Neural crest cell (in vitro differentiated cells): ENCODE measurements at places on chromosomes 2 and 18. TPM values are rescaled to one million over a fixed set of nuclear protein-coding genes. Genes with fewer than 3 reads are reported as not detected.

DNA sequence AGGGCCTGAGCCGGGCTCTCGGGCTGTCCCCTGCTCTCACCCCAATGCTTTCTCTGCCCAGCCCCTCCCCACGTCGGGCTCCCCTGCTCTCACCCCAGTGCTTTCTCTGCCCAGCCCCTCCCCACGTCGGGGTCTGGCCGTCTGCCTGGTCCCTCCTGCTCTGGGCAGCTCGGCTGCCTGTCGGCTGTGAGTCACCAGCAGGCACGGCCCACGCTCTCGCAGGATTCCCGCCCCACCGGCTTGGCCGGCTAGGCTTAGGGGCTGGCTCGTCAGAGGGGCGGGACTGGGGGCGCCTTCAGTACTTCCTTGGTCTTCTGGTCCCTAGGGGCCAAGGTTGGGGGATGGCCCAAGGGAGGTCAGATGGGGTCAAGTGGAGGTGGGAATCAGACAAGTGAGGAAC, 3.3 kb downstream of the BOK start:
- no peak for DNase-seq

GRCh38 chr2:236380051-236380612, 115.9 kb upstream of the ASB18 start:
- DNase-seq, result no peak

DNA sequence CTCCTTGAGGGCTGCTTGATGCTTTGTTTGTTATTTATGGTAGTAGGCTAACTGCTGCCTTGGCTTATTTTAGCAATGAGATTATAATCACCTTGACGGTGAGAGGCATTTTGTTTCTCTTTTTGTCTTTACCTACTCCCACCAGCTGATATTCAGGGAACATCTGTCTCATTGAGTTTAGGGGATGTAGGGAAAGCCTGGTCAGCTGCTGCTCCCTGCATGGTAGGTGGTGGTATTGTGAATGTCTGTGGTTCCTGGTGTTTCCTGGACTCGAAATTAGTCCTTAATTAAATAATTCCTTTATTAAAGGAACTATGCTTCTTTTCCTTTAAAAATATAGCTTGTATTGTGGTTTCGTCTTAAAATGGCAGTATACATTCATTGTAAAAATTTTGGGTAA, 77.8 kb downstream of the ADAM23 start:
- no peak for DNase-seq

The WIPF1 gene
- 19.2 and 20.1 TPM in 2 replicates for total RNA-seq

The CHAC2 gene
- total RNA-seq, result 7.8 and 7.9 TPM in 2 replicates

The RFX8 gene
- total RNA-seq, result 0.44 and 0.48 TPM in 2 replicates

GRCh38 chr2:118371515-118371914, 283.2 kb downstream of the INSIG2 start:
- peak; percentile 28 for DNase-seq

- no peak for DNase-seq
Observed at GRCh38 chr2:202883987-202884675, 12.6 kb upstream of the ICA1L start.

The UGT1A9 gene
- total RNA-seq, result not detected in 2 replicates

The MCEE gene
- total RNA-seq, result 9.5 and 9.9 TPM in 2 replicates

GRCh38 chr2:151247432-151247831, 14.2 kb downstream of the RBM43 start:
- no peak for DNase-seq

The HAAO gene
- total RNA-seq, result 3.5 and 4.9 TPM in 2 replicates

DNA sequence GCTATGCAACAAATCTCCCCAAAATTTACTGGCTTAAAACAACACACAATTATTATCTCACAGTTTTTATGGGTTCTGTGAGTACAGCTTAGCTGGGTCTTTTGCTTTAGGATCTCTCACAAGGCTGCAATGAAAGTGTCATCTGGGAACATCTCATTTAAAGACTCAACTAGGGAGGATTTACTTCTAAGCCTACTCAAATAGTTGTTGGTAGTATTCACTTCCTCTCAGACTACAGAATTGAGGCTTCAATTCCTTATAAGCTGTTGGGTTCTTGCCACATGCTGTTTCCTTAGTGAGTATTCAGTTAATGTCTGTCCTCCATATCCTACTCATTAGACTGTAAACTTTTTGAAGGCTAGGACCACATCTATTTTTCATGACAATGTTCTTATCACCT, 72.3 kb downstream of the MDH1 start:
- no peak for DNase-seq

DNA sequence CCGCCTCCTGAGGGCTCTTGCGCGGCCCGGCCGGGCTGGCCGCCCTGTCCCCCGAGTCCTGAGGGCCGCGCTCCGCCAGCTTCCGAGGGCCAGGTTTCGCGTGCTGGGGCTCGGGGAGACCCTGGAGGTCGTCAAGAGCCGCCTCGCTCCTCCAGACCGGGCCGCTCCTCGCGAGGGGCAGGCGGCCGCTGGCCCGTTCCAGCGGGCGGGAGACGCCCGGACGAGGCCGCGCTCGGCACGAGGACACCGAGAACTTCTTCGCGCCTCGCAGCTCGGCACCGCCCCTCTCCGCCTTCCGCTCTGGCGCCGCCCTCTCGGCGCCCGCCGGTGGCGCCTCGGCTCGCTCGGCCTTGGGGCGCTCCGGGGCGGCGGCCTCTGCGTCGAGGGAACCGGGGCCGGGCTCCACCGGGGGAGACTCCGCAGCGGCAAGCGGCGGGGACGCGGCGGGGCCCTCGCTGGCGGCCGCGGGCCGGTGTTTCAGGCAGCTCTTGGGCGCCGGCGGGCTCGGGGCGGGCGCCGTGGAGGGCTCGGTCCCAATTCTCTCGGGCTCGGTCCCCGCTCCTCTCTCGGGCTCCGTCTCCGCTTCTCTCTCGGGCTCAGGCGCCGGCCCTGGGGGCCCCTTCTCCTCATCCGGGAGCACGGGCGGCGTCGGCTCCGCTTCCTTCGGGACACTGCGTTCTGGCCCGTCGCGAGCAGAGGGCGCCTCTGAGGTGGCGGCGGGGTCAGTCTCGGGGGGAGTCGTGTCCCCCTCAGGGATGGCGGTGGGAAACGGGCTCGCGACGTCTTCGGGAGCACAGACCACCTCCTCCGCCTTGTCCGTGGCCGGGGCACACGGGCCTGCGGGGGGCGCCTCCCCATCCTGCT, 91.6 kb upstream of the MGAT4A start:
- DNase-seq, result peak; percentile 59

DNA sequence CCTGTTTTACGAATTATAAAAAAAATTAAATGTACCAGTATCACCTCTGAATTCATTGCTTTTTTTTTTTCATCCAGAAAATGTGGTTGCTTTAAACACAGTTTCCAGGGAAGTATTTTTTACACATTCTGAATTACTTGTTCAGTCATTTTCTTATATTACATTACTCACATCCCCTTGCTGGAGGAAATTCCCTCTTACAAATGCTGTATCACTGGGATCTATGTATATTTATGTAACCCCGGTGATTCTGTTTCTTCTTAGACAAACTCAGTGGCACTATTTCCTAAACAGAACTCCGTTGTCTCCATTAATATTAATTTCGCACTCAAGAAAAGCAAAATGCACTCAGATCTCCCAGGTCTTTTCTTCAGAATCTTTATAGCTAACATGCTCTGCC, 1078.5 kb upstream of the ZEB2 start:
- no peak for DNase-seq

- DNase-seq, result no peak
Observed at GRCh38 chr18:54222922-54223567, 1.4 kb downstream of the MBD2 start.

GRCh38 chr2:117850461-117850860, 36.0 kb downstream of the DDX18 start:
- no peak for DNase-seq

GRCh38 chr2:108395155-108395554, 17.4 kb downstream of the SULT1C4 start:
- no peak for DNase-seq

- no peak for DNase-seq
Observed at GRCh38 chr2:105381101-105381668, 17.7 kb downstream of the FHL2 start.

DNA sequence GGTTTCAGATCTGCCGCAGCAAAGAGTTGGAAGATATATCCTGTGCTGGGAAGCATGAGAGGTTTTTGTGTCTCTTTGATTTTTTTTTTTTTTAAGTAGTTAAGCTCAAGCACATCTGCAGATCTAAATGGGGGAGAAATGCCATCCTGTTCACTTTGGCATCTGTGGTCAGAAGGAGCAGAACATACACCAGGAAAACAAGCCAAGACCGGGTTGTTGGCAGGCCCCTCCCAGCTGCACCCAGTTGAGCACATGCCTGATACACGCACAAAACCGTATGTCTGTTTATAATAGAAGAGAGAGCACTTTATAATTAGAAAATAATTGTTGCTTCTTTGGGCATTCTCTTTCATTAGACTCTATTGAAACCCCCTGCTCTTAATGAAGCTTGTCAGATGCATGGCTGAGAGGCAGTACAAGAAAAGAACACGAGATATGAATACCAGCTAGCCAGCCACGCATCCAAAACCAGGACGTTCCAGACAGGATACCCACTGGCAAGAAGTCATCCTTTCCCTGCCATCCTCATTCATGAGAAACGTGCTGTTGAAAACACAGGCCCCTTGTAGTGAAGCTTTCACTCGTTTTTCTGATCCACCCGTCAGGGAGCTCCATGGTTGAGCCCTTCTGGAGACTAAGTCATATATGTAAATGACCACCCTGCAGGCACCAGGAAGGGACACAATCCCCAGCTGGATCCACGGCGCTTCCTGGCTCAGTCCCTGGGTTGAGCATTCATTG, 152.2 kb downstream of the ALPK2 start:
- no peak for DNase-seq
